ENCODE measurements at places on chromosomes 6 and 20. TPM values are rescaled to one million over a fixed set of nuclear protein-coding genes. Genes with fewer than 3 reads are reported as not detected.

DNA sequence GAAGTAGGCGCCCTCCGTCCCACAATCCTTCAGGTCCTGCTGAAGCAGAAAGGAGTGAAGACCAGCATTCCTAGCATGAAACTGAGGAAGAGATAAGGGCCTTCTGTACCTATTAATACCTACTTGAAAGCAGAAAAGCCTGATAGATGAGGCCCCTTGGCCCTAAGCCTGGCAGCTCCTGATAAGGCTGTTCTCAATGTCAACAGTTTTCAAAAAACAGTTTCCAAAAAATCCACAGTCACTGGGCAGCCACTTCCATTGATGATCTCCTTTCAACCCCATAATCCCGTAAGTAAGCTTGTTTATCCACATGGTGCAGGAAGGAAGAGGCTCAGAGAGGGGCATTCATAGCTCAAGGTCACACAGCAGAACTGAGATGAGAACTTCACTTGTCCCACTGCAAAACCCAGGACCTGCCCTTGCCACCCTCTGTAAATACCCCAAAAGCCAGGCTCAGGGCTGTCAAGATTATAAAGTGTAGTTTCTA is 2.8 kb upstream of the E2F1 start:
- no peak for DNase-seq

GRCh38 chr20:59983076-59983475 is 24.9 kb downstream of the CDH26 start:
- no peak for DNase-seq

DNA sequence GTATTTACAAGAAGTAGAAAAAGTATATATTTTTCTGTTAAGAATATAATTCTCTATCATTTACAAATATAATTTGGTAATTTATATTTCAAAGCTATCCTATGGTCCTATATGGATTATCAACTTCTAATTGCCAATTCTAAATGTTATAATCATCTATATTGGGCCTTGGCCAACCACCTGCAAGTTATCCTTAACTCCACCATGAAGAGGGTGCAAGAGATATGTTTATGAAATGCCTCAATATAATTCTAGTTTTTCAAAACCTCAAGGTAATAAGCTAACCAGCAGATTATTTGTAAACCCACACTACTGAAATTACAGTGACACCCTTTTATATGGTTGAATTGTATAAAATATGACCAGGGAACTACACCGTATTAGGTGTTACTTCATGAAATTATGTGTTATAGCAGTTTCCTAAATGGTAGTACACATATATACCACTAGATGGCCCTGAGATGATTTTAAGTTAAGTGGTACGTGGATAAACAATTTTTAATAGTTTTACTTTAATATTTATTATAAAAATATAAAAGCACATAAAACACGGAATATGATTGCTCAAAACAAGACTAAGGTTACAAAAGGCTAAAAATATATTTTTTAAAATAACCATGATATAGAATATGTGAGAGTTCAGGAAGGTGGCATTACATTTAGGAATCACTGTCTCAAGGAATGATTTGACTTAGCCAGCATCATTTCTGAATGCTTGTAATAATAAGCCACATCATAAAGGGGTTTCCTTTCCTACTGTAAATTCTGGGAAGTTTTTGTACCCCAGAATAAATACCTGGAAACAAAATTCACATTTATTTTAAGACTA is 9.8 kb upstream of the PNISR start:
- DNase-seq: no peak

DNA sequence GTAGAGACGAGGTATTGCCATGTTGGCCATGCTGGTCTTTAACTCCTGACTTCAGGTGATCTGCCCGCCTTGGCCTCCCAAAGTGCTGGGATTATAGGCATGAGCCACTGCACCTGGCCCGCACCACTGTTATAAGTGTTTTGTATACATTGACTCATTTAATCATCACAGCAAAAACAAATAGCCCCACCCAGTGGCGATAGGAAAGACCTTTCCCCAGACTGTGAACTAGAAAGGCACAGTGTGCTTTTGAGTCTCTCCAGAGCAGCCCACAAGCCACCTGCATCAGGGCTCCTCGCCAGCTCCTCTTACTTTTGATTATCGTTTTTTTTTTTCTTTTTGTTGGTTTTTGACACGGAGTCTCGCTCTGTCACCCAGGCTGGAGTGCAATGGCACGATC is 27.9 kb upstream of the ZFP64 start:
- no peak for DNase-seq

The TRIM15 gene
- 62.5 TPM for total RNA-seq

DNA sequence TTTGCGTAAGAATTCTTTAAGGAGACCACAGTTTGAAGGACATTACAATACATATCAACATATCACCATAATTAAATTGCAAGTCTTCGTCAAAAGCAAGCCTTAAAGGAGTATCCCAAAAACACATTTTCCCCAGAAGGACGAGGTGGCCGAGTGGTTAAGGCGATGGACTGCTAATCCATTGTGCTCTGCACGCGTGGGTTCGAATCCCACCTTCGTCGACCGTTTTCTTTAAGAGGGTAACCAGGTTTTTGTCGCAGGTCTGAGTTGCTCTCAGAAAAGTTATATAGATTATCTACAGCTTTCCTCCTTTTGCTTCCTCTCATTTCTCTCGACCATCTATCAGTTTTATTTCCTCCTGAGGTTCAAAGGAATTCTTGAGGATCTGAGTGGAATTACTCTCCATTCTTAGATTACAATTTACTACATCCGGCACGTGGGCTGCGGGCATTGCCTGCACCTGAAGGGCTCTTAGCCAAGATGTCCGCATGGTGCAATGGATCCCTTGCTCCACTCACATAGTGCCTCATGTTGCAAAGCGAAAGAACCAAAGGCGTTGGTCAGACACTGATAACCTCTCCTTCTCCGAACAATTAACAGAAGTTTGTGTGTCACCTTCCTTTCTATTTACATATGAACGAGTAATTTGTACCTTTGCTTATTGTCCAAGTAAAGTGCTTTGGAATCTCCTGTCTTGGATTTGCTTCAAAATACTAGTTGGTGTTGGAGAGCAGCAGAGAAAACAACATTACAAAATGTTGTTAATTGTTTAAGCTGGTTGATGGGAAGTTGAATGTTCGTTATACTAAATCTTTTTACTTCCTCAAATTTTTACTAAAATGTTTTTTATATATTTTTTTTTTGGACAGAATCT is 14.0 kb downstream of the POM121L2 start:
- DNase-seq: no peak

DNA sequence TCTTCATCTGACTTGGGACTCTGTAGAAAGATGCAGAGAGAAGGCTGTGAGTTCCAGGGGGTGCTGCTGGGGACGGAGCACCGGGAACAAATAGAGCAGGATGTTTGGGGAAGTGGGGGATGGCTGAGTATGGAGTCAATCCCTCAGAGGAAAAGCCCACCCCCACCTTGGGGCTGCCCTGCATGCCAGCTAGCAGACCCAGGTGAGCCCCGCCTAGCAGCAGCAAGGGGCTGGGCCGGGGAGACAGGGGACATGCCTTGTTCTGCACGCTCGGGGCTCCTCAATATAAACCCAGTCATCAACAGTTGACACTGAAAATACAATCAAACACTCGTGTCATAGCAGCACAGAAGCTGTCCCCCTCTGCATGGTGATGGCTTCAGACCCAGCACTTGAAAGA is 74.6 kb downstream of the NINL start:
- no peak for DNase-seq

The TCEA2 gene
- total RNA-seq: 9.9 TPM

The DAAM2 gene
- total RNA-seq: 9.8 TPM

DNA sequence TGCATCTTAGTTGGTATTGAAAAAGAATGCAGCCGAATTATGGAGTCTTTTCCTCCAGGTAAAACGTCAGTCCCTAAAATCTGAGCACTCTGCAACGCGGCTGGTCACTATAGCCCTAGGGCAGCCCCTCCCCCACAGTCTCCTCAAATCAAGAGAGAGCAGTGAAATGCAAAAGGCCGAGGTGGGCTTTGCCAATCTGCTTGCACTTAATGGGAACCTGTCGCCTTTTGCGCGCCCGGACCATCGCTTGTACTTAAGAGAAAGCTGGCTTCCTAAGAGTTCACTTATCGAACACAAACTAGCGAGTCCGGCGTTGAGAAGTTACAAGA is 447 bp downstream of the MCM3 start:
- peak; percentile 50 for DNase-seq

DNA sequence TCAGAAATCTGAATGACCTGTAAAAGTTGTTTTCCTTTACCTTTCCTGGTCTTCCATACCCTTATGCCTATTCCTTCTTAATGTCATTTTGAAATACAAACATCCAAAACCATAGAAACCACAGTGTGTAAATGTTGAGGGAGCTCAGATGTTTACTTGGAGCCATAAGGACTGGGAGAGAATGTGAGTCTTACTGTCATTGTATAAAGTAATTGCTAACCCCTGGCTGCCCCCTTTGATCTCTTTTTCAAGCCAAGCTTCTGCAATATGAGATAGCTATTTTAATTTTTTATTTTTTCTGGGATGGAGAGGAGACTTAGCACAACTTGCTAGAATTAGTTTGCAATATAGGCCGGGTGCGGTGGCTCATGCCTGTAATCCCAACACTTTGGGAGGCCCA is 124.4 kb upstream of the AKIRIN2 start:
- no peak for DNase-seq

- no peak for DNase-seq
These were observed 40.5 kb downstream of the SNAI1 start for GRCh38 chr20:50023116-50023805.

DNA sequence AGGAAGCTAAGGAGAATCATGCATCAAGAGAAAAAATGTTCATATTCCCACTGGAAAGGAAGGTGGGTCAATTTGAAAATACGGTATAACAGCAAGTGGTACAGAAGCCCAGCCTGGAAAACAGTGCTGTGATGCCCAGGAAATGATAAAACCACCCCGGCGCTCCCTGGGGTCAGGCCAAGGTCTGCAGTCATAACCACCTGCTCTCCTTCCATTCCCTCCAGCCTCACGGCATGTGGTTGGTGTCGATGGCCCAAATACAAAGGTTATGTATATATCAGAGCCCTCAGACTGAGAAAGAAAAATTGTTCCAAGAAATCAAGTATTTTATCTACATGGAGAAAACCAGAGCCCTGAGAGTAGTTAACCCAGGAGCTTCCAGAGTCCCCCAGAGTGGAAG is 208.1 kb upstream of the CDYL start:
- DNase-seq: no peak

- no peak for DNase-seq
These were observed 68.7 kb downstream of the SNX9 start for GRCh38 chr6:157891544-157892362.

- no peak for DNase-seq
These were observed 8.5 kb upstream of the COQ3 start for GRCh38 chr6:99402448-99402847.

GRCh38 chr20:54292185-54292584 is 84.3 kb downstream of the PFDN4 start:
- no peak for DNase-seq

DNA sequence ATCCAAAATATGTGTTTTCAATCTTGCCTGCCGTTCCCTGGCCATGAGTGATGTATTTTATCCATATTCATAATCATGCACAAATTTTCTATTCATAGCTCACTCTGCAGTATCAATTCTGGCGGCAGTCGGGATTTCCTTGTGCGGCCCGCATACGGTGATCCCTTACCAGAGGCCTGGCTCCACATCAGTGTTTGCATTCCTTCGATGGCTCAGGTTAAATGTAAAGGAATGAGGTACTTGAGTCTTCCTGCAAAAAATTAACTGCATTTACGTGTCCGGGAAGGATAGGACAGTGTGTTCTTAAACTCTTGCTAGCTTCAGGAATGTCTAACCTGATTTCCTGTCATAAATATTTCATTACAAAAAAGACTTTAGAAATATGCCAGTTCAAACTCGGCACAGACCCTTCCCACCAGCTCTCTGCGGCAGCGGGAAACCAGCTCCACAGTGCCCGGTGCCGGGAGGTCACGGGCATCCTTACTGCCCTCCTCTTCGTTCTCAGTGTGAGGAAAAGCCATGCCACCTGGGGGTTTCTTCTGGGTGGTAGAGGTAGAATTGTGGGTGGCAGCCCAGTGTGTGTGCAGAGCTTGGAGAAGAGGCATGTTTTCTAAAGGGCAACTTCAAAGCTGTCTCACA is 154.5 kb downstream of the MOXD1 start:
- DNase-seq: no peak

GRCh38 chr20:5741089-5741488 is 9.1 kb upstream of the SHLD1 start:
- no peak for DNase-seq

GRCh38 chr20:31710423-31711108 is 12.1 kb downstream of the BCL2L1 start:
- no peak for DNase-seq

DNA sequence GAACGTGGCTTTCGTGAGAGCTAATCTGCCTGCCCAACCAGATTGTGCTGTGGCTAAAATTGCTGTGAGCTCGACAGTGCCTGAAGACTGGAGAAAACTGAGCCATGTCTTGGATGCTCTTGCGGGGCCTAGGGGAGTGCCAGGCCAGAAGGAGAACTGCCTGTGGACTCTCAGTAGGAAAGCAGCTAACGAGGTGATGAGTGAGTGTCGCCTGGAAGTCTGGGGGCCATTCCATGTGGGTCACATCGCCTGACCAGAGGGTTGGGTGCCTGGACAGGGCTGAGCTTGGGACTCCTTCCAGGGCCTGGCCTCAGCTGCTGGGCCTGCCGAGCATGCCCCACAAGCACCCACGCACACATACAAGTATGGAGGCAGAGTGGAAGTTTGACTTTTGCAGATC is 166.5 kb downstream of the VEGFA start:
- no peak for DNase-seq

DNA sequence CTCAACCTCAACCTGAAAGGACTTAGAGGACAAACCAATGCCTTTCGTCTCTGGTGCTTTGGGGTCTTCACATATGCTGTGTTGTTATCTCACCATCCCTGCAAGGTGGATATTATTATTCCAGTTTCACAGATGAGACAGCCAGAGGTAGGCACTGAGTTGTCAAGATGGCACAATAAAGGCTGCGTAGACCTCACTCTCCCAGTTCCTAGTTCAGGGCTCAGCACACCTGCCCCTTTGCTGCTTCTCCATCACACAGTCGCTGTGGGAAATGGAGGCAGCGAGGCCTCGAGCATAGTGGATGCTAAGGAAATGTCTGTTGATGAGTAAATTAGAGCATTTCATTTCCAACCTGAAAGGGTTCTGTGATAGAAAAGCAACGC is 22.0 kb downstream of the FOXP4 start:
- DNase-seq: no peak
